ENCODE measurements at places on chromosomes 5 and 9.

DNA sequence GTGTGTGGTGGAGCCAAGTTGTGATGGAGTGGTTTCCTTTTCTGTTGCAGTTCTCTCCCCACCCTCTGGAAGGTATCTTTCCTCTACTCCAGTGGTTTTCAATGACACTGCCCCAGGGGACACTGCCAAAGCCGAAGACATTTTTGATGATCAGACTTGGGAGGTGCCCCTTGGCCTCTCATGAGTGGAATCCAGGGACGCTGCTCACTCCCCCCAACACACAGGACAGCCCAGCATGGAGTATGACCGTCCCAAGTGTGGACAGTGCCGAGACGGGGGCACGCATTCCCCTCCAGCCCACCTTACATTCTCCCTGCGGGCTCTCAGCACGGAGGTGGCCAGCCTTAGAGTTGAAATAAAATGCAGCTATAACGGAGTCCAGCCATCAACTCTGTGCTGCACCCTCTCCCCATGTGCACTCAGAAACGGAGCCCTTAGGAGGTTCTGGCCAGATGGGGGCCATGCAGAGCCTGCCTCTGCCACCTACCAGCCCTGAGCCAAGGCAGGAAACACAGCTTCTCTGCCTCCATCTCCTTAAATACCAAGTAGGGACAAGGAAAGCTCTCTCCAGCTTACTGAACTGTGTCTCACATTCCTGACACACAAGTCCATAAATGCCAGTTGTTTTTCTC, 150.8 kb downstream of the ROR2 start:
- DNase-seq = no peak

DNA sequence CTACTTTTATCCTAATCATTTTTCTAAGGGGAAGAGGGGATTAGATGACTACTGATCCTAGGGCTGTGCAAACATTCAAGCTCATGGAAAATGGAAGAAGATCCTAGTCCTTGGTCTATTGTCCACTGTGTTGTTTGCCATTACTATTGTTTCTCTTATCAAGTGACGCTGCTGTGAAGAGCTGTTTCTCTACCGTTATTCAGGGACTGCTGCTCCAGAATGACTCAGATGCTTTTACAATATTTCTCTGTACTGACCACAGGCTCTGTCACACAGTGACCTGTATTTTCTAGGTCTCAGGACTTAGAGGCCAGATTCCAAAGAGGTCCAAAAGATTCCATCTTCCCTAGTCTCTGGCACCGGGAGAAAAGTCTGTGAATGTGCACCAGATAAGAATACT, 159.5 kb upstream of the CHD1 start:
- DNase-seq = no peak

GRCh38 chr5:176578391-176578808, 29.3 kb downstream of the CDHR2 start:
- DNase-seq = peak; percentile 52

DNA sequence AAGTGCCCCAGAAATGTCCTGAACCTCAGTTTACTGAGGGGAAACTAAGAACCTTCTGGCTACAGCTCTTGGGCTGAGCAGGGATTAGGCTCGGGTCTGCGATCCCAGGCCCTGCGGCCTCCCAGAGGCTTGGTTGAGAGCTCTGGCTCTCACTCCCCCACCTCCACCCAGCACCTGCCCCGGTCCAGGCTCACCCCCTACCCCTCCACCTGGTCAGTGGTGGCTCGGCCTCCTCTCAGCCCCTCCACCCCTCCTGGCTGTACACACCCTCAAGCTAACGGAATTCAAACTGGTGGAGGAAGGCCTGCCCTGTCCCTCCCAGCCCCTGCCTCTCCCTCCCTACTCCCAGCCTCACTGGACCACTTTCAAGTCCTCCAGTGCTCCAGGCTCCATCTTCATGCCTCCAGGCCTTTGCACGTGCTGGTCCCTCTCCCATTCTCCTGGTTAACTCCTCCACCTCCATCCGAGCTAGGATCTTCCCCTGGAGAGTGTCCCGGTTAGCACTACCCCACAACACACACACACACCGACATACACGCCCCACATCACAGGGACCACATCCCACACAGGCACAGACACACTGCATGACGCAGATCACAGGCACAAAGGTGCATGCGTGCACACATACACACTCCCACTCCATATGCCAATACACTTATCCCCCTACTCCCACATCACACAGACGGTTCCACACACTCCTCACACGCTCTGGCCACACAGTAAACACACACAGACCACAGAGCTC, 130.9 kb downstream of the C9orf50 start:
- DNase-seq = no peak

DNA sequence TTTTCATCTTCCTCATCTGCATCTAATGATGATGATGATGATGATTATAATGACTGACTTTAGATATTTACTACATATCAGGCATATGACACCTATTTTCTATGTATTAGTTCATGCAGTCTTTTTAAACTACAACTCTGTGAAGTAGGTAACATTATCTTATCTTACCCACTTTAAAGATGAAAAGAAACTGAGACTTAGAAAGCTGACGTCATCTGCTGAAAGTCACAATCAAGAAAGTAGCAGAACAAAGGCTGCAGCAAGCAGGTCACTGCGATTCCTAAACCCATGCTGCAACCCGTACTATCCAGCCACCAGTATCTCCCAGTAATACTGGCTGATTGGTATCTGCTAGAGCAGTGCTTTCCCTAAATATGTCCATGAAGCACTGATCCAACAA, 40.1 kb upstream of the INSYN2B start:
- DNase-seq = no peak

DNA sequence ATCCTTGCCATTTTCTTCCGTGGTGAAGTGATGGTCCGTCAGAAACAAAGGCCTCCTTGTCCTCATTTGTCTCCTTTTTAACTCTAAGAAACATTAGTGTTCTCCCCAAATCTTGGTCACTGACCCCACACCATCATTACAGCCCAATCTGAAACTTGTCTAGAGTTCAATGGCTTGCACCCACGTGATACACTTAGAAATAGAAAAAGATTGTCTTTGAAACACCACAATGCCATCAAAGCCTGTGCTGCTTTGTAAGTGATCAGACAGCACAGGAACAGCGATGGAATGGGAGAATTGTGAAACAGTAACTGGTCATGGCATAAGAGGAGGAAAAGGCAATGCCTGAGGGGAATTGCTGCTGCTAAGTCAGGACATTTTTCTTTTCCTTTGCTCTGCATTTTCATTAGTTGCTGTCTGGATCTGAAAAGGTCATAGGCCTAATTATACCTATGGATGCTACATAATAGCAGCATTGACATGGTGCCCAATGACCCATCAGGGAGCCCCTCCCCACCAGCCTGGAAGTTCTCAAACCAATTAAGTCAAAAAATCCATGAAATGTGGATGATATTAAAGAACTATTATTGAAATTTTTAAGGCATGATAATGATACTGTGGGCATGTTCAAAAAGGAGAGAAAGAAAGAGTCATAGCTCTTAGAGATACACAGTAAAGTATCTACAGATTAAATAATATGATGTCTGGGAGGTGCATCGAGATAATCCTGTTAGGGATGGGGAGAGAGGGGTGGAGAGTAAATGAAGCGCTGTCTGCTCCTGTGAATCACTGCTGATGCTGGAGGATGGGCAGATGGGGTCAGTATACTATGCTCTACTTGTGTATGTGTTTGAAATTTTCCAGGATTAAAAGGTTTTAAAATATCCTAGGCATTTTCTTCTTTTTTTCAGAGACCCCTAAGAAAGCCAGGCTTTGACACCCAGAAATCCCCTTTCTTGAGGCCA, 83.6 kb downstream of the ENC1 start:
- DNase-seq = no peak

- no peak for DNase-seq
Observed at GRCh38 chr9:84294241-84294950, 46.2 kb downstream of the SLC28A3 start.

DNA sequence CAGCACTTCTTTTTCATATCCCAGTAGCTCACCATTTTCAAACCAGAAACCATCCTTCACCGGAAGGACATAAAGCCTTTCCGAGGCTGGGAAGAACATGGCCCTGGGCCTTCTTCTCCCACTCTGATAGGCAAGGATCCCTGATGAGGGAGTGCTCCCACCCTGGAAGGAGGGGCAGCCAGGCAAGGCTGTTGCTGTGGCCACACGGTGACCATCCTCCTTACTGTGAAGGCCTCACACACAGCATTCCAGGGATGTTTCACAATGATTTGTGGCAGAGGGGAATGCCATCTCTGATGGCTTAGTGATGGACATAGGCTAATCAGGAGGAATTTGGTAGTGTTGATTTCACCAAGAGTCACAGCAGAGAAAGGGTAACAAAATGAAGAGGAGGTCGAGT, 130.7 kb downstream of the ADAMTS12 start:
- no peak for DNase-seq

- no peak for DNase-seq
Observed at GRCh38 chr5:176447591-176447977, 601 bp upstream of the FAF2 start.

DNA sequence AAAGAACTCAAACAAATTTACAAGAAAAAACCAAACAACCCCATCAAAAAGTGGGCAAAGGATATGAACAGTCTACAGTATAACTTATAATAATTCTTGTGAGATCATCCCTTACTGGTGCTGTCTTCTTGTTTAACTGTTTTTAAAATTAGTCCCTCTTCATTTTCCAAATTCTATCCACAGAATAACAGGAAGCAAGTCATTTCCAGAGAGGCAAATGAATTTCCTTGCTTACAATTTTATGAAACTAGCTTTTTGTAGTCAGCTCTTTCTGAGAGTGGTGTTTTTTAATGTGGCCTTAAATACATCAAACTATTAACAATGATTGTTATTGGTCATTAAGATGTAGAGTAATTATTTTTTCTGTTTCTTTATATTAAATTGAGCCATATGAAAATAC, 40.6 kb downstream of the FAM174A start:
- no peak for DNase-seq

DNA sequence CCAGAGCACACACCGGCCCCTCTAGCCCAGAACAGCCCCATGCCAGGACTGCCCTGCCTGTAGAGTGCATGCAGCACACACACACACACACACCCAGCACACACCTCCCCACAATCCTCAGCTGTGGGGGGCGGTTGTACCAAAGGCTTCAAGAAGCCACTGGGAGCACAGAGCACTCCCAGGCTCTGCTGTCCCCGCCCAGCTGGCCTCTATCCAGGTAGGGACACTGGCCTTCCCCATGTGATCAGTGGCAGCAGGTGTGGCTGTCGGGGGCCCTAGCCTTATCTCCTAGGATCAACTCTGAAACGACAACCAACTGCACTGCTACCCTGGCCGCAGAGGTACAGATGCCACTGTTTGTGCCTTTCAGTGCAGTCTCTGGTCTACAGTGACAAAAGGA, 2.0 kb downstream of the ANAPC2 start:
- no peak for DNase-seq

- no peak for DNase-seq
Observed at GRCh38 chr9:77999231-77999631, 32.4 kb downstream of the GNAQ start.

DNA sequence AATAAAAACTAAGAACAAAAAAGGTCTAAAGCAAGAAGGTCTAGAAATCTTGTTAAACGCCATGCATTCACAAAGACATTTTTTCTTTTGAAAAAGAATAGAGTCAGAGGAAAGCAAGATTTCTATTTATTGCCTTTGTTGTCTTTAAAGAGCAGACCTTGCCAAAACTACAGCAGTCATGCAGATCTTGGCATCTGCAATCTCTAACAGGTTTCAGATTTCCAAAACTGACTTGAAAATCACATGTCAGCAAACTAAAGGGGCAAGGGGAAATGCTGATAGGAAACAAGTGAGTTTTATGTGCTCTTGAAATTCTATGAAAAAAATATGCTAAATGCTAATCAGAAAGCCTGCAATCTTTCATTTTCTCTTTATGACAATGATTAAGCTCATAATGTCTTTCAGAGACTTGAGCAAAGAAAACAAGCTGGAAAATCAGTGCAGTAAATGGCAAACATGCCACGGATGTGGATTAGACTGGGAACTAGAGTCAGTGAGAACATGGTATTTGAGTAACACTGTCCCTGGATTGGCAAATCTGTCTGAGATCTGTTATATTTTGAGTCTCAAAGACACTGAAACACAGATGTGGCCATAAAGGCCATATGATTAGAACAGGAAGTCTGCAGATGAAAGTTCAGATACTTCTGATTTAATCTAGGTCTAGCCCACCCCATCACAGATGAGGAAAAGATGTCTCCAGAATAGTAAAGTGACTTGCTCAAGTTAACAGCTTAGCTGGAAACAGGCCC, 361.4 kb upstream of the RPS23 start:
- no peak for DNase-seq

- DNase-seq = no peak
Observed at GRCh38 chr5:88158056-88158455, 110.6 kb downstream of the TMEM161B start.

- no peak for DNase-seq
Observed at GRCh38 chr5:148794729-148795561, 31.5 kb upstream of the ADRB2 start.

GRCh38 chr9:22170990-22171670, 162.0 kb upstream of the CDKN2B start:
- DNase-seq = no peak

DNA sequence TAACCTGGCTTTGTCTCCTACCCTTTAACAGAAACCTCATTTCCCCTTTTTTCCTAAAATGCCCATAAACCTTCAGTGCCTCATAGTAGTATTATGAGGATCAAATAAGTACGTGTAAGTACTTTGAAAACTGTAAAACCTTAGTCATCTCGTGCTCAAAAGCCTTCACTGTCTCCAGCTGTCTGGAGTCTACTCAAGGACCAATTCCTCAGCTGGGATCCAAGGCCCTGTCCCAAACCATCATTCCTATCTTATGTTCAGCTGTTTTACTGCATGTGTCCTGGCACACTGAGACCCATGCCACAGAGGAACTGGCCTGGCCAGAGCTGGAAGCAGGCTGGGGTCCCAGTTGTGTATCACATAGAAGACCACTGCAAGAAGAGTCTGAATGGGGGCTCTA, 15.9 kb downstream of the ADAMTSL1 start:
- no peak for DNase-seq

DNA sequence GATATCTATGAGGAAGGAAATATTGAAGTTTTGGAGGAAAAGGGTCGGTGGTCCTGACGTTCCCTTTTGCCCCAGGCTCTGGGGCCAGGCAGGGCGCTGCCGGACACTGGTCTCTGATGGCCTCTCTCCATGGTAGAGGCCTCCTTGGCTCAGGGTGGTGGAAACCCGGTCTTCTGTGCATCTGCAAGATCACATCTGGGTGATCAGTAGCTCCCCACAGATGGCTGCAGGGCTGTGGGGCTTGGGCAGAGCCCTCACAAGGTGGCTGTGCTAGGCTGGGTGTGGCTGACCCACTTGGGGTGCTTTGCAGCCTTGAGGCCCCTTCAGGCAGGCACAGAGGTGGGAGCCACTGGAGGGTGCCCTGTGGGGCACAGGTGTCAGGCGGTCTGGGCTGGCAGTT, 53.9 kb upstream of the RNU6ATAC start:
- DNase-seq = no peak

Data from NCI-H526 treated with DMSO at 0.1 percent for 48 hours (cell line).